ENCODE measurements at places on chromosomes 13 and 19. TPM values are rescaled to one million over a fixed set of nuclear protein-coding genes. Genes with fewer than 3 reads are reported as not detected.

MISP3 gene
- 3.5 TPM for total RNA-seq

LRRC8E gene
- total RNA-seq: 8.6 TPM

SPINT2 gene
- 240 TPM for total RNA-seq

RNF225 gene
- total RNA-seq: 0.26 TPM

ZNF709 gene
- total RNA-seq: 2.6 TPM

- H3K27me3 ChIP-seq: no peaks in the 10 kb centered on the region
- H3K4me3 ChIP-seq: peak within 1 kb of the TSS; percentile 98
- DNase-seq: peak; percentile 98
- peaks cover 4% of the 10 kb centered on the region for H3K36me3 ChIP-seq
- H3K27ac ChIP-seq: peak within 1 kb of the TSS; percentile 93
Observed at GRCh38 chr19:8832132-8833021, at the start of the genes MBD3L1 and ZNF558. TSS of gene MBD3L1 (plus strand) at chr19:8832377. CDS start at chr19:8842679, 10,302 bp downstream. TSS of gene ZNF558 (minus strand) at chr19:8832304. CDS start at chr19:8822659, 9,645 bp downstream.

DNA sequence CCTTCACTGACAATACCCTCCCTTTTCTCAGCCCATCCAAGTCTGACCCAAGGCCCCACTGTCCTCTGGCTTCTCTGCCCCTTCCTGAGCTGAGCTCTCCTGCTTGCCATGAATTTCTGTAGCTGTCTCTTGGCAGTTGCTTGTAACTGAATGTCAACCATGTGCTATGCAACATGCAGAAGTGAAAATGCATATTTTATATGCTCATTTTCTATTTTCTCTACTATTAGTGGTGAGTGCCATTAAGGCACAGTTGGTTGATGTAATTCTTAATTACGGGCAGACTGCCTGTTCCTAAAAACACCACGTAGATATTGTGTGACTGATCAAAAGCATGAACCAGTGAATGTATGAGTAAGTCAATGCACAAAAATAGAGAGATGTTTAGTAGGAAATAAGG lies 29.6 kb downstream of the TNFSF11 start:
- DNase-seq: no peak
- H3K36me3 ChIP-seq: no peaks in the 10 kb centered on the region
- no peaks in the 10 kb centered on the region for H3K27me3 ChIP-seq
- peaks cover 13% of the 10 kb centered on the region for H3K4me1 ChIP-seq
- H3K4me3 ChIP-seq: no peak overlapping the region
- no peak overlapping the region for H3K27ac ChIP-seq

GRCh38 chr13:92572190-92572589 lies 654.4 kb upstream of the GPC6 start:
- DNase-seq: no peak
- no peak overlapping the region for H3K27ac ChIP-seq
- no peak overlapping the region for H3K4me3 ChIP-seq
- H3K27me3 ChIP-seq: no peaks in the 10 kb centered on the region

DNA sequence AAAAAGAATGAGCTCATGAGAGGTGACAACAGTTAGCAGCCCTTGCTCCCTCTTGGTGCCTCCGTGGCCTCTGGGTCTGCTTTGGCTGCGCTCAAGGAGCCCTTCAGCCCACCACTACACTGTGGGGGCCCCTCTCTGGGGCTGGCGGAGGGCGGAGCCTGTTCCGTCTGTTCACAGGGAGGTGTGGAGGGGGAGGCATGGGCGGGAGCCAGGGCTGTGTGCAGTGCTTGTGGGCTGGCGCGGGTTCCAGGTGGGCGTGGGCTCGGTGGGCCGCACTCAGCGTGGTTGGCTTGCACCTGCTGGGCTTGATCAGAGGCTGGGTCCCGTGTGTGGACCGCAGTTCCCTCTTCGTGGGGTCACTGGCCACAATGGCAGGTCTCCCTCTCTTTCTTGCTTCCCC lies 953.4 kb upstream of the PRR20A start:
- H3K27ac ChIP-seq: no peak overlapping the region
- no peak overlapping the region for H3K4me3 ChIP-seq
- H3K36me3 ChIP-seq: no peaks in the 10 kb centered on the region

GRCh38 chr13:73223372-73223781 lies 164.6 kb downstream of the KLF5 start:
- no peaks in the 10 kb centered on the region for H3K4me1 ChIP-seq
- no peak overlapping the region for H3K4me3 ChIP-seq
- H3K27ac ChIP-seq: no peak overlapping the region
- no peaks in the 10 kb centered on the region for H3K27me3 ChIP-seq

GRCh38 chr13:97369261-97369893 lies 64.6 kb upstream of the RAP2A start:
- H3K27me3 ChIP-seq: no peaks in the 10 kb centered on the region
- no peak for DNase-seq
- no peak overlapping the region for H3K27ac ChIP-seq
- H3K4me3 ChIP-seq: no peak overlapping the region

DNA sequence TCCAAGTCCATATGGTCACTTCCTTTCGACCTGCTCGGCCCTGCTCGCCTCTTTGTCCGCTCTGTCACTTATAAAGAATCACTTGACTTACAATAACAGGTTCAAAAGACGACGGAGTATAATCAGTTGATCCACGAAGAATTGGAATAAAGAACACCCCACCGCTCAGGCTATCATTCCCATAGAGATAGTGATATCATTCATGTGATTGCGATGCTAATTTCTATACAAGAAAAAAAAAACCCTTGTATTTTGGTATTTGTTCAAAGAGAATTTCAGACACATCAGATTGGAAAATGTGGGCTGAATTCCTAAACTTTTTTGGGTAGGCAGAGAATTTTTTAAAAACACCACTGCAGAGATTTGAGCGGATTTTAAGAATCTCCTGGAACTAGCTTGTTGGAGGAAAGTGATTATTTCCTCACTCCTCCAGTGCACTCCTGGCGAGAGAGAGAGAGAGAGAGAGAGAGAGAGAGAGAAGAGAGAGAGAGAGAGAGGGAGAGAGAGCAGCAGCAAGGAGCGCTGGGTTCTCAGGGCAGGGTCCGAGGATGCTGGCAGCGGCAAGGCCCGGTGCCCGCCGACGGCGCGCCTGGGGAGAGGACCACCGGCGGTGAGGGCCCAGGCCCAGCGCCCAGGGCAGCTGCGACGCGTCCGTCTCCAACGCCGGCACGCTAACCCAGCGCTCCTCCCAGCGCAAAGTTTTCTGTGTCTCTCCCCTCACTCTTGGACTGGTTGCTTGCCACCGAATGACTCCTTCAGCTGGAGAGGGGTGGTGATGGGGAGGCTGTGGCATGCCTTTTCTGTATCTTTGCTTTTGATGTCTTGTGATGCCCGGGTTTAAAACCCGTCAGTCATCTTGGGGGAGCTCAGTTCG lies 149.0 kb upstream of the ZNF536 start:
- DNase-seq: peak; percentile 72
- no peak overlapping the region for H3K27ac ChIP-seq
- peaks cover 16% of the 10 kb centered on the region for H3K27me3 ChIP-seq
- H3K4me1 ChIP-seq: peaks cover 27% of the 10 kb centered on the region

DNA sequence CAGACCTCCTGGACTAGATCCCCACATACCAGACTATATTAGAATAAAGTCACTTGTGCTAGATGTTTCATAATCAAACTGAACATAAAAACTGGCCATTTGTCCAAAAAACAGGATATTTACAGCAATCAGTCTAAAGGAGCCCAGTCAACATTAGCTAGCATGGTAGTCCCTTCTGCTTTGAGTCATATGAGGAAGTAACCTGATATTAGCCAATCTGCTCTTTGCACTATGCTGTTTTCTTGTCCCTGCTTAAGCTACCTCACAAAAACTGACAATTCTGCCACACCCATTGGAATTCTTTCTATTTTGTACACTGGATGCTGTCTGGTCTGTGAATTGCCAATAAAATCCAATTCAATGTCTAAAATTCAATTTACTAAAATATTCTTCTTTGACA lies 1824.2 kb downstream of the OLFM4 start:
- H3K36me3 ChIP-seq: no peaks in the 10 kb centered on the region
- no peak overlapping the region for H3K27ac ChIP-seq
- H3K4me1 ChIP-seq: no peaks in the 10 kb centered on the region

DNA sequence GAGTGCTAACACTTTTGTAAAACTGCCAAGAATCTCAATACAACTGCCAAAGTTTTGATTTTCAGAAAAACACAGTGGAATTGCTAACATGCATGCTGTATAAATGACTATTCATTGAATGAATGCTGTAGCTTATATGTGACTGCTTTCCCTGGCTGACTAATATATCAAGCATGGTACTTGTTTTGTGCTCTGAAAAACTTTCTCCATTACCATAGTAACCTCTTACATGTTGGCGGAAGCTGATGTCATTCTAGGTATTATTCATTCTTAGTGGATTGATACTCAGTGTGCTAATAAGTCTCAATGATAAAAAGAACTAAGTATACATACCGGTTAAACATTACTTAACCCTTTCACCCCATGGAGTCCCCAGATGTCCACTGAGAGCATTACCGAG lies 166.1 kb upstream of the MYO16 start:
- no peaks in the 10 kb centered on the region for H3K27me3 ChIP-seq
- no peaks in the 10 kb centered on the region for H3K4me1 ChIP-seq

- H3K27ac ChIP-seq: no peak overlapping the region
- no peak overlapping the region for H3K4me3 ChIP-seq
- no peak for DNase-seq
- H3K4me1 ChIP-seq: no peaks in the 10 kb centered on the region
Observed at GRCh38 chr13:39941236-39941635, 285.8 kb downstream of the COG6 start.

Measured in lung (tissue), 17 donors.